ENCODE measurements at places on chromosomes 2 and 18.

GRCh38 chr2:109188496-109188890, 59.5 kb downstream of the SH3RF3 start:
- DNase-seq, result no peak

DNA sequence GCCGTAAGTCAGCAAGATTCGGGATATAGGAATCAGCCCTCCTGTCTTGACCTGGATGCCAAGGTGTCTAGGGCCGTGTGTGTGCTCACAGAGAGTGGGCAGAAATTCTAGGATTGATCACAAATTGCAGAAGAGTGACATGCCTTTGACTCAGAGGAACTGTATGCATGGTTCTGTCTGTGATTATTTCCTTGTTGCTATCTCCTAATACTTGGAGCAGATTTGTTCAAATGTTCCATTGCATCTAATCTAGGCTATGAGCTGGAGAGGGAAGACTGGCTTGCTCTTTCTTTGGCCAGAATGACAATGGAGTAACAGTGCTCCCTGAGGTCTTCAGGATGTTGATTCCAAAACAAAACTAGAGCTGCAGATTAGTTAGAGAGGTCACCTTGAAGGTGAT, 115.0 kb downstream of the EN1 start:
- DNase-seq, result no peak

- no peak for DNase-seq
Observed at GRCh38 chr2:46555011-46555410, 75.6 kb downstream of the TMEM247 start.

GRCh38 chr2:127680706-127681287, 5.5 kb upstream of the LIMS2 start:
- no peak for DNase-seq

DNA sequence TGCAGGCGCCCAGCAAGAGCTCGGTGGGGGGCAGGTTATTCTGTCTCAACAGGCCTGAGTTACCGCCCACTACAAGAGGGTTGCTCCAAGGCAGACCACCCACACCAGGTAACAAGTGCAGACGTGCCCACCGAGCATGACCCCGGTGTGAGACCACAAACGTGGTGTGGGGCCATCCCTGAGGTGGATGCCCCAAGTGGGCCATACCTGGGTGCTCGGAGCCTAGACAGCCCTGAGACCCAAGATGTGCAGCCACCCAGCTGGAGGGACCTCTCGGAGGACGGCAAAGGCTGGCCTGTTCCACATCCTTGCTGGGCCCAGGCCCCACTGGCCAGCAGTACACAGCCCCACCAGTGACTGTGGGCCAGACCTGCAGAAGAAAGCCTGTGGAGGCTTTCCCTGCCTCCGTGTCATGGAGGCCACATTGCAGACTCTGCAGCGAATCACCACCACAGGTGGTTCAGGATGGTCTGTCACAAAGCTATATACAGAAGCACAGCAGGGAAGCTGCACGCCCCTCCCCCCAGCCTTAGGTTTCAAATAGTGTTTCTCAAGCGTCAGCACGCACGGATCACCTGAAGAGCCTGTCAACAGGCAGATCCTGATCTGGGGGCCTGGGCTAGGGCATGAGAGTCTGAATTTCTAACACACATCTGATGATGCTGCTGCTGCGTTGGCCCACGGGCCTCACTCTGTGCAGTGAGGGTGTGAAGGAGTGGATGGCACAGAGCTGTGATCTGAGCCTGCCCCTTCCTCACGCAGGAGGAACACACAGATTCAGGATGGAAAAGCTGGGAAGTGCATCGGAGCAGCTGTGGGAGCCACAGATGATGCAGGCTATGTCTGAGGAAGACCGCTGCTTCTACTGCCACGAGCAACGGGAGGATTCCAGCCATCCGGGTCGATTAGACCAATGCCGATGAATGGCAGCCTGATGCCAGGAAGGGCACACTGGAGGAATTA, 96.8 kb downstream of the UXS1 start:
- DNase-seq, result no peak

GRCh38 chr2:29767606-29768335, 153.6 kb downstream of the ALK start:
- no peak for DNase-seq

- DNase-seq, result no peak
Observed at GRCh38 chr2:146068051-146068450, 1548.1 kb upstream of the ZEB2 start.

DNA sequence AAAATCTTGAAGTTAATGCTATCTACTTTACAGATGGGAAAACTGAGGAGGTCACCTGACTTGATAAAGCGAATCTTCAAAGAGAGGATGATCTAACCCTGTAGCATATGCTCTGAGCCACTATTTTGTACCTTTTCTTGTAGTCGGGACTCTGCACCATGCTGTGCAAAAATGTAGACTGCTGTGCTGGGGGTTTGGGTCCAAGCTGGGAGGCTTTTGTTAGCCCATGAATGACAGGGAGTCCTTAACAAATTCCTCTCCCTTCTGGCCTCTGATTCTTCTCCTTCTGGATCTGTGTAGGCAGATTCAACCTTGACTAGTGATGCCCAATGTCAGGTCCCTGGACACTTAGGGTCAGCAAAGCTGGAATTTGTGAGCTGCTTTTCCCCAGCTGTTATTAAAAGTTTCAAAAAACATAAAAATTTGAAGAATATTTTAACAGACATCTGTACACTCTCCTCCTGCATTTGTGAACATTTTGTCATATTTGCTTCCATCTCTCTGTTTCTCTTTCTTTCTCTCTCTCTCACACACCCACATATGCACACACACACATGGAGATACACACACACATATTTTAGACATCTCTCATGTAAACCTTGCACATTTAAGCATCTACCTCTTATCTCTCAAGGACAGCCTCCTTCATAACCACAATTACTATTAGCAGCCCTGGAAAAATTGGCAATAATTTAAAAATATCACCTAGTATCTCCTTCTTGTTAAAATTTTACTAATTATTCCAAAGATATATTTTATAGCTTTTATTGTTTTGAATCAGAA, 335.0 kb upstream of the TRIB2 start:
- no peak for DNase-seq

GRCh38 chr2:112839407-112840067, 3.0 kb upstream of the IL1B start:
- no peak for DNase-seq

- DNase-seq, result no peak
Observed at GRCh38 chr2:27160191-27160590, 11.4 kb downstream of the TCF23 start.

GRCh38 chr2:63977904-63978303, 41.3 kb downstream of the VPS54 start:
- peak; percentile 1 for DNase-seq

DNA sequence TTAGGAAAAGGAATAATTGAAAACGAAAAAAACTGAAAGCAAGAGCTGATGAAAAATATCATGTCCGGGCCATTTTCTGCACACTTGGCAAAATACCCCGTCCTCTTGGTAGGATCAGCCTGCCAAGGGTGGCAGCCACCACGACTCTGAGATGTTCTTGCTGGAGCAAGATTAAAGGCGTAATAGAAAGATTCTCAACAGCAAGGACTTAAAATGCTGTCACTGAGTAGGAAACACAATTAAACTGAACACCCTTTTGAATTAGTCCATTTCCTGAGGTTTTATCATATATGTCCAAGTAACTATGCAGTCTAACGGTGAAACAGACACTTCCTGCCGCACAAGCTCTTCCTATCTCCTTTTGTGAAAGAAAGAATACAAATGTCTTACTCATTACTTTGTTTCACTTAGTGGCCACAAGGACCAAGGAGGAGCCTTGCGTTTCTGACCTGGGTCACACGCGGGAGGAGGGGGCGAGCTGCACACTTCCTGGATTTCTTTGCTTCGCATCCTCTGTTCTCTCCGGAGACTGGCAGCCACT, 222.7 kb downstream of the PIEZO2 start:
- DNase-seq, result no peak

DNA sequence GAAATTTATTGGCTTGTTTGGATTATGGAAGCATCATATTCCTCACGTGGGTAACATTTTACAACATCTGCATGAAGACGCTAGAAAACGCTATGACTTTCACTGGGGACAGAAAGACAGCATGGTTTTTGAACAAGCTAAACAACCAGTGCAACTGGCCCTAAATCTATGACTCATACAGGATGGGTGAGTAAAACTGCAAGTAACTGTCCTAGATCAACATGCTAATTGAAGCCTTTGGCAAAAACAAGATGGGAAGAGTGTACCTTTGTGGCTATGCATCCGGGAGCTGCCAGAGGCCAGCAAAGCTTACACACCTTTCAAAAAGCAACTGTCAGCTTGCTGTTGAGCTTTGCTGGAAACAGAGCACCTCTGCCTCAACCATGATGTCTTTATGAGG, 1096.0 kb upstream of the DDX18 start:
- DNase-seq, result no peak

DNA sequence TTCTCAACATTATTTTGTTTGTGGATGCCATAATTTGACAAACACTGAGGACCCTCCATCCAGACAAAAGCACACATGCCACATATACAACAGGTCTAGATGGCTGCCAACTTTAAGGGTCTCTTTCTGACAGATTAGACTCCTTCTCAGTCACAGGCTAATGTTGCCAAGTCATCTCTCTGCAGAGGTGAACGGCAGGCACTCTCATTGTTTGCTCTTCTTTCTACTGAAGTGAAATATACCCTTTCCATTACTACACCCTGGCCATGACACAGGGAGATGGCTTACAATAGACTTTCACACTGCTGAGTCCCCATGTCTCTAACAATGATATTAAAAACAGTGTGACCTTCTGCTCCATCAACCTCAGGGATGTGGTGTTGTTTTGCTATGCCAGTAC, 47.5 kb upstream of the ZNF397 start:
- no peak for DNase-seq

DNA sequence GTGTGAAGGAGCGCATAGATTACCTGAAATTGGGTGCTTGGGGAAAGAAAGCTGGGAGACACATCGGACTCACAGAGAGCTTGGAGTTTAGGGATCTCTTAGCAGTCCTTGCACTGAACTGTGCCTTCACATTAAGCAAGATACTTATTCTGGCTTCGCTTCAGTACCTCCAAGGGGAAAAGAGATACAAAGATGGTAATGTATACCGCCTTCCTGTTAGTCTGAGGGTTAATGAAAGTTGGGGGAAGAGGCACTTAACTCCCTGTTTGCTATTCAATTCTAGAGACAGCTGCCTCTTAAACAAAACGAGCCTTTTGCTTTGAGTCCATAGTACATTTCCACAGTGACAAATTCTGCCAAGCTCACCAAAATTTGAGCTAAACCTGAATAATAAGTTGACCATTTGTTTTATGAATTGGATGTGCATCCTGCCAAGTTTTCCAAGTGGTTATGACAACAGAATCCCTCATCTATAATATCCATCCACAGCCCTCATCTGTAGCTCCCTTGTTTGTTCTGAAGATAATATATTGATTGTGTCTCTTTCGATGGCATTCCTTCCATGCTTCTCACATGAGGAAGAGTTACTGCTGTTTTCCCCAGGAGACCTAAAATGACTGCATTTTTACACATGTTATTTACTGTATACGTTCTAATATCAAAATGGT, 287.1 kb upstream of the ATP5MC3 start:
- no peak for DNase-seq

- no peak for DNase-seq
Observed at GRCh38 chr18:48554610-48555400, 16.0 kb downstream of the CTIF start.

DNA sequence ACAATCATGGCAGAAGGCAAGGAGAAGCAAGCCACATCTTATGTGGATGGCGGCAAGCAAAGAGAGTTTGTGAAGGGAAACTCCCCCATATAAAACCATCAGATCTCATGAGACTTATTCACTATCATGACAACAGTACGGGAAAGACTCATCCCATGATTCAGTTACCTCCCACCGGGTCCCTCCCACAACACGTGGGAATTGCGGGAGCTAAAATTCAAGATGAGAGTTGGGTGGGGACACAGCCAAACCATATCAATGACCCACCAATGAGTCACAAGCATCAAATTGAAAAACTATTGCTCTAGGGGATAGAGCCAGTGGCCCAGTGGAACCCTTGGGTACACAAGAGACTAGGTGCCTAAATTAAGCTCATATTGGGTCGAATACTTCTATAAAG, 157.4 kb downstream of the FBXO15 start:
- no peak for DNase-seq

- DNase-seq, result no peak
Observed at GRCh38 chr2:119123389-119123788, 35.2 kb downstream of the C1QL2 start.

DNA sequence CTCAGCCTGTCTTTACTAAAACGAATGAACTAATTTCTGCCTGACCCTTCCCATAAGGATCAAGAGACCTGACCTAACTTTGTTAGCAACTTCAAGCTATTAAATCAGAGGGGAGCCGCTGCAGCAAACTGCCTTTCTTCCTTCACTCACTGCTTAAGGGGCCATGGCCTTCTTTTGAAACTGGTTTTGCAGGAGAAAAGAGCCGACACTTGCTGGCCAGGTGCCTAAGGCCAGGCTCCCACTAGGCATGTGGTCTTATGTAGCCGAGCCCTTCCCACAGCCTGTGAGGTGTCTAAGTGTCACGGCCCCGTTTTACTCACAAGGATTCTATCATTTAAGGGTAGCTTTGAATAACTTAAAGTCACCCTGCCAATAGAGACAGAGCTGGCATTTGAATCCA, 130.8 kb downstream of the ZNF236 start:
- no peak for DNase-seq

GRCh38 chr18:49980896-49981295, 167.6 kb upstream of the ACAA2 start:
- DNase-seq, result no peak

DNA sequence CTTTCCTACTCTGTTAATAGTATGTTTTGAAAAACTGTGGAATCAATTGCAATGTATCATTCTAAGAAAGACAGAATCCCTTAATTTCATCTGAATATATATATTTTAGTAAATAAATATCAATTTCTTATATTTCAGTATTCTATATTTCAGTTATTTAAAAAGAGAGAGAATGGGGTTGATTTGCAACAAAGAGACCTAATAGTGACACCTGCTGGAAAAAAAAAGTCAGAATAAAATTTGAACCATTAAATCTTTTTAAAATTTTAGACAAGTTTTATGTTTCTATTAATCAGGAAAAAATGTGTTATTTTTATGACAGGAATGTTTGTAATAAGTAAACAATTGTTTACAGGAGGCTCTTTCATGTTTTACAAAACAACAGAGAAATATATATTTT, 20.7 kb upstream of the CCNT2 start:
- no peak for DNase-seq

DNA sequence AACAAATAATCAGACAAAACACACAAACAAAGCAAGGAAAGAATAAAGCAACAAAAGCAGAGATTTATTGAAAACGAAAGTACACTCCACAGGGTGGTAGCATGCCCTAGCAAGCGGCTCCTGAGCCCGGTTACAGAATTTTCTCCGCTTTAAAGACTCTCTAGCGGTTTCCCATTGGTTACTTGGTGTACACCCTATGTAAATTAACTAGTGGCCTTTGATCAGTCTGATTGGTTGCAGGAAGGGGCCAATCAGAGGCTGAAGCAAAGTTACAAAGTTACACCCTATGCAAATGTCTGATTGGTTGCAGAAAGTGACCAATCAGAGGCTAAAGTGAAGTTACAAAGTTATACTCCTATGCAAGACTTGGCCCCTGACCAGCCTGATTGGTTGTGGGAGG, 242.9 kb downstream of the LDLRAD4 start:
- no peak for DNase-seq
